ENCODE measurements at places on chromosomes 7 and 10. TPM values are rescaled to one million over a fixed set of nuclear protein-coding genes. Genes with fewer than 3 reads are reported as not detected.

ASB13 gene
- total RNA-seq: 20.7 TPM

LMBR1 gene
- 105 TPM for total RNA-seq

ZSWIM8 gene
- total RNA-seq: 112 TPM

DNA sequence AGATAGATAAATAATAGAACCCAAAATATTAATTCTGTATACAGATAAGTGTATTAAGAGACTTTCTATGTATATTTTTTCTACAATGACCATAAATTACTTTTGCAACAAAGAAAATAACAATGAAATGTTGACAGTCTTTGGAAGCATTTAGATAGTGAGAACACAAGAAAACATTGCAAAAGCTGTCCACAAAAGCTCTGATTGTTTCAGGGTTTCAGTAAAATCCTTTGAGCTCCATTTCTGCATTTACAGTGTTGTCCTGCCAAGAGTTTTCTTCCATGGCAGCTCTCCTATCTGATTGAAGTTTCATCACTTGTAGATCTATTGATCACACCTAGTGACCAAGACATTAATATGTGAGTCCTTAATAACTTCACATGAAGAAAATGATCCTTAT lies 321.8 kb downstream of the GPR37 start:
- H3K4me3 ChIP-seq: no peak overlapping the region
- no peak overlapping the region for H3K27ac ChIP-seq
- no peaks in the 10 kb centered on the region for H3K27me3 ChIP-seq
- no peaks in the 10 kb centered on the region for H3K36me3 ChIP-seq
- no peaks in the 10 kb centered on the region for H3K4me1 ChIP-seq

DNA sequence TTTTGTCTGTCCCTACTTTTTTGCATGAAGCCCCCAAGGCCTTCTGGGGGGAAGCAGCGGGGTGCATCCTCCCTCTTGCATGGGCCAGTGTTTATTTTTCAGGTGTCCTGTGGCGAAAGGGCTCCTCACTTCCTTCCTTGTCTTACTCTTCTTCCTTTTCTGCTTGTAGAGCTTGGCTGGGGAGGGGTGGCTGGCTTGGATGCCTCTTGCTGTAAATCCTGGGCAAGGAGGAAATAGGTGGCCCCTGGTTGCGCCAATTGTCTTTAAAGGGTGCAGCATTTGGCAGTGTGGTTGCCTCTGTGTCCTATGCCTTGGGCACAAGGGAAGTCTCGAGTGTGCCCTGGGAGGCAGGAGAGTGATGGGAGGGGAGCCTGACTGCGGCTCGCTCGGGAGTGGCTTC lies 95.0 kb downstream of the SH2D4B start:
- H3K27me3 ChIP-seq: no peaks in the 10 kb centered on the region
- no peaks in the 10 kb centered on the region for H3K4me1 ChIP-seq
- no peak overlapping the region for H3K4me3 ChIP-seq
- no peaks in the 10 kb centered on the region for H3K36me3 ChIP-seq
- H3K27ac ChIP-seq: no peak overlapping the region
